Coronary artery (tissue), 2 donors: ENCODE measurements at places on chromosomes 6 and 20.
A peak's percentile ranks its signal among the peaks of the same experiment; 100 is the strongest.

DNA sequence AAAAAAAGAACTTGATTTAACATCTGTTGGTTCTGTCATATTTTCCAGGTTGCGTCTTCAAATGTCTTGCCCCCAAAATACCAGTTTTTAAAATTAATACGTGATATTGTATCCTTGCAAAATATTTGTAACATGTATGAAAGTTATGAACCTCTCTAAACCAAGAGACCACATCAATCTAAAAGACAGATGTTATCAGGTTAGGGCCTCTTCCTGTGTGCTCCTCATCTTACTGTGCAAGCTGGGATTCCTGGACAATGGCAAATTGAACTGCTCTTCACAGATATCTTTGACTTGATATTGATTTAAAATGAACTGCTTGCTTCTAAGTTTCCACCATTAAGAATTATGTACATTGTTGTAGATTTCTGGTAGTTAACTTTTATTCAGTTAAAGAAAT lies 9.6 kb downstream of the TMEM239 start:
- DNase-seq, result no peak

- DNase-seq, result no peak
Observed at GRCh38 chr6:163231356-163232014, 183.0 kb upstream of the QKI start.

DNA sequence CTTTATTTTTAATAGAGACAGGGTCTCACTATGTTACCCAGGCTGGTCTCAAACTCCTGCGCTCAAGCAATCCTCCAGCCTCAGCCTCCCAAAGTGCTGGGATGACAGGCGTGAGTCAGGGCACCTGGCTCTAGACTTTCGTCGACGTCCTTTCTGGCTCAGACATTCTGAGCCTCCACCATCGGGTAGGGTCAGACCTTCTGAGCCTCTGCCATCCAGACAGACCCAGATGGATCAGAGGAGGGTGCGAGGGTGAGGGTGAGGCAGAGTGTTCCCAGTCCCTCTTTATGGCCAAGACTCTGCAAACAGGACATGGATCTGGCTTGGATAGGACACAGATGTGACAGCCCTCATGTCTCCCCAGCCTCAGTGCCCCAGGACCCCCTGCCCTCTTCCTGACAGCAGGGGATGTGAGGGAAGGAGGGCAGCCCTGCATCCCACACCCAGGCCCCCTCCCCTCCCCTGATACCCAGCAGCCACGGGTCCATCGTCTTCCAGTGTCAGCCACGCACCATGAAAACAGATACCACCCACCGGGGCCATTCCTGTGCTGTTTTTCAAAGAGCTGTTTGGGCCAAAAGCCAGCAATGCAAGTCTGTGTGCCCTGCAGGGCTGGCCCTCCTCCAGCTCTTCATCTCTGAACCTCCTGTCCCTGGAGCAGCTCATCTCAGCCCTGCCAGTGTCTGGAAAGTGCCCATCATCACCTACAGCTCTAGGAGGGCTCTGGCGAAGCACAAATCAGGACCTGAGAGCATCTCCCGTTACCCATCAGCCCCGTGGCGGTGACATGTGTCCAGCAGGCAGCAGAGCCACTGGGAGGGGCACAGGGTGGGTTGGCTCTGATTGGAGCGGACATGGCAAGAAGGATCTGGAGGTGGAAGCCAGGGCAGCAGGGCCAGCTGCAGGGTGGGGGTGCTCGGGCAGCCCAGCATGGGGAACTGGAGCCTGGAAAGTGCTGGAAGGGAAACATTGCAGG lies 208.4 kb downstream of the PREX1 start:
- no peak for DNase-seq

DNA sequence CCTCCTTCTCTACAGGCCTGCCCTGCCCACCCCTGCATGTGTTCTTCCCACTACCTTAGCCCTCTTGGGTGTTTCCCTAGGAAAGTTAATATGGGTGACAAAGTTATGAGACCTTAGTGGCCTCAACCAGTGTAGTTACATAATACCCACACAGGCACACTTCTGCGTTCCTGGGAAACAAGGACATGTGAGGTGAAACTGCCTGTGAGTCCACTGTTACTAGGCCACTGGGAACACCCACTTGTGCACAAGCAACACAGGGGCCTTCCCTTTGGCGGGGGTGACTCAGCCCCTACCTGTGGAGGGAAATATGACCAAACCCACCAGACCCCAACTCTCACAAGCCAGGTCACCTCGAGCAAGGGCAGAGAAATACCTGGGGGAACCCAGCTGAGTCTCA lies 12.8 kb downstream of the PI16 start:
- DNase-seq, result no peak

GRCh38 chr20:47274401-47275108 lies 81.9 kb downstream of the ZMYND8 start:
- peak; percentile 40 for DNase-seq

GRCh38 chr6:15365273-15365687 lies 119.4 kb downstream of the JARID2 start:
- peak; percentile 79 for DNase-seq

GRCh38 chr20:44743916-44744655 lies 1.6 kb upstream of the KCNK15 start:
- DNase-seq, result no peak

DNA sequence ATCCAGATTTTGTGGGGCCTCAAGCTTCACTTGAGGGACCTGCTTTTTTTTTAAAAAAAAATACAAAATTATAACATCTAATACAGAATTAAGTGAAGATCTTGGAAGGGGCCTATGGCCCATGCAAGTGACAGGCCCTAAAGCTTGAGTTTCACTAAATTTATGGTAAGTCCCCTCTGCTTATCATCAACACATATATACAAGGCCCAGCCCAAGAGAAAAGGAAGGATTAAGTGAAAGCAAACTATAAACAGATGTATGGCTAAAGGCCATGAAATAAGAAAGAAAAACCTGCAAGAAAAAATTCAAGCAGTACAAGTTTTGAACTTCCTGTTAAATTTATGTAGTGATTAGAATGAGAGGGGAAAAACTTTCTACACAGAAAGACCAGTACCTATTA lies 86.8 kb downstream of the CDC40 start:
- no peak for DNase-seq

GRCh38 chr6:17650656-17651309 lies 50.7 kb downstream of the FAM8A1 start:
- DNase-seq, result no peak

- DNase-seq, result no peak
Observed at GRCh38 chr6:42790549-42791181, 8.8 kb downstream of the BICRAL start.

- no peak for DNase-seq
Observed at GRCh38 chr20:1041845-1042390, 39.8 kb upstream of the RSPO4 start.

DNA sequence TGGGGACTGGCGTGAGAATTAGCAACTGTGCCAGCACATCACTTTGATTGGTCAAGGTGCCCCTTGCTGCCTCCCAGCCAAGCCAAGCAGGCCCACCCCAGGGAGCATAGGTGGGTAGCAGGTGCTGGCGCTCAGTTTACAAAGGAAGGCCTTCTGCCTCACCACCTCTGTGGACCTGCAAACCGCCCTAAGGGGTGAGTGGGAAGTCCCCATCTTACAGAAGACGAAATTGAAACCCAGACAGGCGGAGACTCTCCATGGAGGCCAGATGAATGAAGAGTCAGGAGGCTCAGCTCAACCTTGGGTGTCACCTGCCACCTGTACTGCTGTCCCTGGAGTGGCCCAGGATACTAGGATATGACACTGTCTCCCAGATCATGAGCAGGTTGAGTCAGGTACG lies 21.5 kb upstream of the MAS1L start:
- DNase-seq, result no peak

GRCh38 chr20:36313926-36314325 lies 7.8 kb downstream of the DLGAP4 start:
- peak; percentile 66 for DNase-seq

- peak; percentile 17 for DNase-seq
Observed at GRCh38 chr20:49889935-49890333, 25.4 kb downstream of the SPATA2 start.

DNA sequence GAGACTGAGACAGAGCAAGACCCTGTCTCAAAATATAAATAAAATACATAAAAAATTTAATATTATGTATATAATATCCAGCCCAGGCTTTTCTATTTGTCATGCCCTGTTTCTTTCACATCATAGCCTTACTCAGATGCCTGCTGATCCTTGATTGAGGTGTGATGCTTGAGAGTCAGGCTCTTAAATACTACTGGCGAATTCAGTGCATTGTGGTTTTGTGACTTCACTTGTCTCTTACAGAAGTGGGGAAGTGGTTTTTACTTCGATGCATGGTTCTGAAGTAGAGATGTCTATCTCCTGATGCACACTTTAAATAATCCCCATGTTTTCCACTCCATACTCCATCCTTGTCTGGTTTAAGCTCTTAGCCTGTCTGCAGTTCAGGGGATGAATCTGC lies 29.1 kb downstream of the ASXL1 start:
- no peak for DNase-seq

DNA sequence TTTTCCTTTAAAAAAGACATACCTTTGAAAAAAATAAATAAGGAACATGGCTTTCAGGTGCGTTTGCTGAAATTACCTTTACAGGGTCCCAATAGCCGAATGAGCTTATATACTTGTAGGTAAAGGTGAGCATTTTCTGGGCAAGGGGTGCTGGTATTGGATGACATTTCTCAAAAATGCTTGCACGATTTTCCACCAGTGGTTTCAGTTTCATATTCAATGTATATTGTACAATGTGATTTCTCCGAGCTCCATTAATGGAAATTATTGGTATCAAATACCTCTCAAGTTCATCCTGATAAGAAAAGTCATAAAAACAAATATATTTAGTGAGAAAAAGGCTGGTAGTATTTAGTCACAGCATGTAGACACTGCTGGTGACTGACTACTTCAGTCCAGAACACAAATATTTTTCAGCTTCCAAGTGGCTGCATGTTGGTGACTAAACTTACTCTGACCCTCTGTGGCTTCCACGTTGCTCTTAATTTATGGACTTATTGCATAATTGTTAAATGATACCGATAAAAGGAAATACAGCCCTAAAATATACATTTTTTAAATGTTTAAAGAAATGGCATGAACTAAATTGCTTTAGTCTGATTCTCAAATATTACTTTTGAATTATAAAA lies 32.9 kb upstream of the ZBTB24 start:
- no peak for DNase-seq

DNA sequence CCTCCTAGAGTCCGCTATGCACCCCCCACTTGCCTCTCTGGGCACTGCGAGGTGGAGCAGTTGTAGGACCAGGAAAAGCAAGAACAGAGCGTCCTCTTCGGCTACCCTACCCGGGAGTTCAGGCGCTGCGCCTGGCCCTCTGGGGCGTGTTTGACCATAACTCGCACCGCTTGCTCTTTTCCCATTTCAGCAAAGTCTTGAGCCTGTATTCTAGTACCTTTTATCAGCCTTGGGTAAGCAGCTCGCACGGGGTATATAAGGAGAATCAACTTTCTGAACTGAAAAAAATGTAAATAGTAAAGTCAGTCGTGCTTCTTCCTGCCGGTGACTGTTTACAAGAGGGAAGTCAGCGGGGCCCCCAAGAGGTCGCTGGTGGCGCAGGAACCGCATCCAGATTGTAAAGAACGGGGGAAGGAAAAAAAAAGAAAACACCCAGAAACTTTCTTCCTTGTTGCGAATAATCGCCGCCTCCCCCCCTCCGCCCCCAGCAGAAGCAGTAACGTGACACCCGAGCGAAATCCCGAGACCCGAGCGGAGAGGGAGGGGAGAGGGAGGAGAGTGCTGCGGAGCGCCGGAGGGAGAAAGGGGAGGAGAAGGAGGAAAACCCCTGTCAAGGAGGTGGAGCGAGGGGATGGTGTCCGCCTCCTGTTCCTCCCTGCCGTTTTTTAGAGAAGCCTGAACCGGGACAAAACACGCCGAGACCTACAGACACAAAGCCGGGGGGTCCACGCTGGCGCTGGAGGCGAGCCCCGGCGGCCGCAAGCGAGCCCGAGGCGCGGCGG lies at the start of gene UST:
TSS of gene UST (plus strand) at position 668 of the 782 bp plus-strand sequence. CDS start 401 bp downstream, outside the sequence.
- DNase-seq, result peak; percentile 87

- DNase-seq, result peak; percentile 83
Observed at GRCh38 chr20:36493801-36494114, 47.6 kb upstream of the MYL9 start.

GRCh38 chr6:169490830-169491229 lies 211.0 kb downstream of the WDR27 start:
- no peak for DNase-seq

DNA sequence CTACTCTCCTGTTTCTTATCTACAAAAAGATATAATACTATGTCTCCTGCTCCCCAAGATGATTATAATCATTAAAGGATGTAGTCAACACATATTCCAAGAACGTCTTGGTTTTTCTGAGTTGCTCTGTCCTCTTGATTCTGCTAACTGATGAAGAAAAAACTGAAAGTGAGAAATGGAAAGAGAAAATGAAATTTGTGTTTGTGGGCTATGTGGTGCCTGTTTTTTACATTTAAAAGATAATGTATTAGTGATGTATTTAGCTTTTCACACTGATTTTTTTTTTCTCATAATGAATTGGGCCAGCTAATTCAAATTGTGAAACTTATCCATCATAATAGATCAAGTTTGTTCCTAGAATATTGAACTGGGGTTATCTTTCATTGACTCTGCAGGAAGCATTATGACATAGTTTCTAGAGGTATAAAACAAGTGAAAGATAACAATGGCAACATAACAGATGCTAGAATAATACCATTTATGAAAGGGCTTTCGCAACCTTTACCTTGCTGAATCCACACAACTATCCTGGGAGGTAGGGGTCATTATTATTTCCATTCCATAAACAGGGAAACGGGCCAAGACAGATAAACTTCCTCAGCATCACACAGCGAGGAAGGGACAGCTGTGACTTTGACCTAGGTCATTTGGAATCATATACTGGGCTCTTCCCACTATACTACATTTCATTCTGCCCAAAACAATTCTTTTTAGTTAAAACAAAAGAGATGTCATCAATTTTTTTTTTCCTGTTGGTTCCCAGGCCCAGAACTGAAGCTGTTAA lies 336.7 kb downstream of the GJA1 start:
- no peak for DNase-seq

GRCh38 chr6:138806889-138807288 lies 11.0 kb downstream of the ECT2L start:
- DNase-seq, result no peak

GRCh38 chr6:21019614-21020013 lies 485.4 kb downstream of the CDKAL1 start:
- DNase-seq, result no peak
